Activated CD4-positive, alpha-beta T cell treated with anti-CD3 and anti-CD28 coated beads, Interleukin-2, amount 50 U/mL, for 48 hours (primary cell): ENCODE measurements at places on chromosomes 13 and 19.

DNA sequence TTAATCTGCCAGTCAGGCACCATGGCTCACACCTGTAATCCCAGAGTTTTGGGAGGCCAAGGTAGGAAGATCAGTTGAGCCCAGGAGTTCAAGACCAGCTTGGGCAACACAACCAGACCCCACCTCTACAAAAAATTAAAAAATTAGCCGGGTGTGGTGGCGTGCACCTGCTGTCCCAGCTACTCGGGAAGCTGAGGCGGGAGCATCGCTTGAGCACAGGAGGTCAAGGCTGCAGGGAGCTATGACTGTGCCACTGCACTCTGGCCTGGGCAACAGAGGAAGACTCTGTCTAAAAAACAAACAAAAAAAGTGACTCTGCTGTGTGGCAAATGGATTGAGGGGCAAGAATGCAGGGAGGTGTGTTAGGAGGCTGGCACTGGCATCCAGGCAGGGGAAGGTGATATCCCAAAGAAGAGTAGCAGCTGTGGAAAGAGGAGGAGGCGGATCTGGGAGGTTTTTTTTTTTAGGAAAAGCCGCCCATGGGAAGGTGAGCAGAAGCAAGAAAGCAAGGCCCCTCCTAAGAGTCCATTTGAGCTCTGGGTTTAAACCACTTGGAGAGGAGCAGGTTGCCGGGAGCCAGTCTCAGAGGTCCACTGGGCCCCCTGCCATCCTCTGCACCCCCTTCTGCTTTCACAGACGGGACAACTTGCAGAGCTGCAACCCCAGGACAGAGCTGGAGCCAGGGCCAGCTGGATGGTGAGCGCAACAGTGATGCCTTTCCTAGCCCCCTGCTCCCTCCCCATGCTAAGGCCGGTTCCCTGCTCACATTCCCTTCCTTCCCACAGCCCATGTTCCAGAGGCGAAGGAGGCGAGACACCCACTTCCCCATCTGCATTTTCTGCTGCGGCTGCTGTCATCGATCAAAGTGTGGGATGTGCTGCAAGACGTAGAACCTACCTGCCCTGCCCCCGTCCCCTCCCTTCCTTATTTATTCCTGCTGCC lies 2.1 kb downstream of the HAMP start:
- DNase-seq: no peak

- DNase-seq: no peak
These were observed 75.9 kb downstream of the HS6ST3 start for GRCh38 chr13:96165840-96166239.

GRCh38 chr19:13784731-13785452 lies 10.4 kb upstream of the ZSWIM4 start:
- DNase-seq: peak; percentile 77

DNA sequence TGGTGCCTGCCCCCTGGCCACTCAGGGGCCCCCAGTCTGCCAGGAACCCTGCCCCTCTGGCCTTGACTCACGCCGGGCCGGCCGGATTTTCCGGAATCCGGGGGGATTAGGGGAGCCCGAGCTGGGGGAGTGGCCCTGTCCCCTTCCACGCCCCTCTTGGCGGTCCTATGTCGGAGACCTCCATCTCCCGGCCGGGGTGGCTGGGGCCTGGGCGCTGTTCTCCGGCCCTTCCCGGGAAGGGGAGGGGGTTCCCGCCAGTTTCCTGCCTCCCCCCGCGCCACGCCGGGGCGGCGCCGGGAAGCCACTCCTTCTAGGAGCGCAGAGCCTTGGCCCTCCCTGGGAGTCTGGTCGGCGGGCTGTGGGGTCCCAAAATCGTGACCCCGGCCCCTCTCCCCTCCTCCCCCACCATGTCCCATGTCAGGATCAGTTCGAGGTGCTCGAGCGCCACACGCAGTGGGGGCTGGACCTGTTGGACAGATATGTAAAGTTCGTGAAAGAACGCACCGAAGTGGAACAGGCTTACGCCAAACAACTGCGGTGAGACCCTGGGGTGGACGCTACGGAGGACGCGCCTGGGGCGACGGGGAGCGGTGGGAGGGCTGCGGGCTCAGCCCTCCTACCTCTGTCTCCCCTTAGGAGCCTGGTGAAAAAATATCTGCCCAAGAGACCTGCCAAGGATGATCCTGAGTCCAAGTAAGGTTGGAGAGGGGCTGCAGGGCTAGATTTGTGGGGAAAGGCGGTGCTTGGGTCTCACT lies 1.3 kb downstream of the TRIP10 start:
- DNase-seq: no peak

- no peak for DNase-seq
These were observed 11.9 kb upstream of the GGACT start for GRCh38 chr13:100600461-100600860.

- DNase-seq: no peak
These were observed 43.0 kb upstream of the CSNK1A1L start for GRCh38 chr13:37148501-37148900.

DNA sequence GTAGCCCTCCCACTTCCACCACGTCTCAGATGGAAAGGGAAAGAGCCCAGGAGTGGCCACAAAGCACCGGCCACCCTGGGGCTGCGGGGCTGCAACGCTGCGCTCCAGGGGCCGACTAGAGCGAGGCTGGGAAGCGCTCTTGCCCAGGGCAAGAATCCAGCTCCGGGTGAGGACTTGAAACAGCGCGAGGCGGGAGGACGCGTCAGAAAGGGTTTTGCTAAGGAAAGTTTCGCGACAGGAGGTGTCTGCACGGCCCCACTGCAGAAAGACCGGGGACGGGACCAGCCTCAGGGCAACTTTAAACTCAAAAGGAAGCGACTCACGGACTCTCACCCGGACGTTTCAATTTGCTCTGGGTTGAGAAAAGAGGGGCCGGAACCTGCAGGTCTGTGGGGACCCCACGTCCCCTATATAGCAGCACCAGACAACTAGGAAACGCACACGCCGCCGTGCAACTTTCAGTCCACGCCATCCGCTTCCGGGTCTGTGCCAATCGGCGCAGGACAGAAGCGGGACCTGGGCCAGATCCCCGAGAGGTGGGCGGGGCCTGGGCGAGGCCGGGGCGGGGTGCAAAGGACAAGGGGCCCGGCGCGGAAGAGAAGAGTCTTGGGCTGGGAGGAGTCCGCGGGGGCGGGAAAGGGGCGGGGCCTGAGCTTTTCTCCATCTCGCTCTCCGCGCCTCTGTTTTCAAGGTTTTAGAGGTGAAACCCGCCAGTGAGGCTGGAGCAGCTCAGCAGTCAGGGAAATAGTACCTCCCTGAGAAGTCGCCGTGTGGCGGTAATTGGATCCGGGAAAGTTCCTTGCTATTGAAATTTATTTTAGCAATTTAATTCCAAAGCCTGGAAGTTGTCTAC lies at the start of gene ZNF816:
Gene ZNF816 (minus strand): TSS at position 488 of the 853 bp plus-strand sequence. CDS start 6,792 bp downstream, outside the sequence.
- DNase-seq: peak; percentile 99

DNA sequence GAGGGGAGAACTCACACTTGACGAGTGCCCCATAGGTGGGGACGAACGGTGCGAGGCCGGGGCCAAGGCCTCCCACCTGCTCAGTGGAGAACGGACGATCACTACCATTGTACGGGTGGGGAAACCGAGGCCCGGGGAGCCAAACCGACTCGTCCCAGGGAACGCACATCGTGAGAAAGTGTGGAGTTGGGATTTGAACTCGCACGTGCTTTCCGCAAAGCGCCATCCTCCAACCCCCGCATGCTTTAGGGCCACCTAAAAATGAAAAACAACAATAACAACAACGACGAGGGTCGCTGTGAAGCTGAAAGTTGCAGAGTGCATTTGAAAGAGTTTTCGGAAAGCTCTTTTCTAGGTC lies 458 bp downstream of the ARHGEF1 start:
- no peak for DNase-seq

- no peak for DNase-seq
These were observed 21.6 kb downstream of the ATP4B start for GRCh38 chr13:113636266-113636963.

DNA sequence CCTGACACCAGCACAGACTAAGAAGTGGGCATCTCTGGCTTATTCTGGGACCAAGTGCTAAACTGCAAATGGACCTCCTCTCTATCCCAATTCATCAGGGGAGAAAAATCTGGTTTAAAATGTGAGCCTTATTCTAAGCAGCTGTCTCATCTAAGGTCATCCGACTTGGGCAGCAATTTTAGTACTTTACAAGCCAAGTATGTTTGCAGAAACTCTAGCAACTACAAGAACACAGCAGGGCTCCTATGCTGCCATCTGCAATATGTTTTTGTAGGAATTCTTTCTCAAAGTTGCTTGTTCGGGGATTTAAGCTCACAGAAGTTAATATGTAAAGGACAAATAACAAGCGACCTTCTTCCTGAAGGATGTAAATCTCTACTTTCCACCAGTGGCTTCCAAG lies 113.1 kb downstream of the FOXO1 start:
- no peak for DNase-seq

- DNase-seq: no peak
These were observed 328.9 kb downstream of the DIAPH3 start for GRCh38 chr13:59834801-59835200.

DNA sequence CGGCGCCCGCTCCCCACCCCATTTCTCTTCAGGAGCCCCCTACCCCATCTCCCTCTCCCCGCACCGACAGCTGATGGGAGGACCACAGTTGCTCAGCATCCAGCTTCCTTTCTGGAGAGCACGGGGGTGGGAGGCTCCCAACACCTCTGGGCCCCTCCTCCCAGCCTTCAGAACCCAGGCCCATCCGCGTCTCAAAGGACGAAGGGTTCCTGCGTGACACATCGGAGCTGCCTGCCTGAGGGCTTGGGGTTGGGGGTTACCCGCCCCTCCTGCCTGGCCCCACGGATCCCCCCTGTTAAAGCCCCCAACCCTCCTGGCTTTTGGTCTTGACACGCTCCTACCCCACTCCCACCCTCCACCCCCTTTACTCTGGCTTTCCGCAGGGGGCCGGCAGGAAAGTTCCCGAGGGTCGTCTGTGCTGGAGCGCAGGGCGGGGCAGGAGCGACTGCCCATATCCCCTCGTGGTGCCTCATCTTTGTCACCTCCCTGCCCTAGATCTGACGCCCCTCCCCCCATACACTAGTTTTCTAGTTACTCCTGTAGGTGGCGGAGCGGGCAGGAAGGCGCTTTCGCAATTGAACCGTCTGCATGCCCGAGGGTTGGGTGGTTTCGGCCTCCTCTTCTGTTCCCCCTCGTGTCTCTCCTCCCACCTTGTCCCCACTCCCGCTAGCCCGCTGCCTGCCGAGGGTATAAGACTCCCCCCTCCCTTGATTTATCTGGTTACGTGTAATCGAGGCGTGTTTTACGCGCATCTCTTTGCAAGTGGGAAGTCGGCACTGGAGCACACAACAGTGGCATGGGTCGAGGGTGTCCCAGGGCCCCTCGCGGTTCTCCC lies 924 bp downstream of the TRAPPC5 start:
- peak; percentile 85 for DNase-seq

- DNase-seq: peak; percentile 86
These were observed 14.0 kb upstream of the TUBB4A start for GRCh38 chr19:6516018-6516658.

GRCh38 chr13:73922493-73923393 lies 211.5 kb downstream of the KLF12 start:
- no peak for DNase-seq

DNA sequence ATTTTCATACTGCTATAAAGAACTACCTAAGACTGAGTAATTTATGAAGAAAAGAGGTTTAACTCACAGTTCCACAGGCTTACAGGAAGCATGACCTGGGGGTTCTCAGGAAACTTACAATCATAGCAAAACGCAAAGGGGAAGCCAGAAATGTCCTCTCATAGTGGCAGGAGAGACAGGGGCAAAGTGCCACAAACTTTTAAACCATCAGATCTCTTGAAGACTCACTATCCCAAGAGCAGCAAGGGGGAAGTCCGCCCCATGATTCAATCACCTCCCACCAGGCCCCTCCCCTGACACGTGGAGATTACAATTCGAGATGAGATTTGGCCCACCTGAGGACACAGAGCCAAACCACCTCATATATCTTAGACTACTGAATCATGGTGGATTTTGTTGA lies 198.7 kb downstream of the KCTD12 start:
- DNase-seq: no peak

DNA sequence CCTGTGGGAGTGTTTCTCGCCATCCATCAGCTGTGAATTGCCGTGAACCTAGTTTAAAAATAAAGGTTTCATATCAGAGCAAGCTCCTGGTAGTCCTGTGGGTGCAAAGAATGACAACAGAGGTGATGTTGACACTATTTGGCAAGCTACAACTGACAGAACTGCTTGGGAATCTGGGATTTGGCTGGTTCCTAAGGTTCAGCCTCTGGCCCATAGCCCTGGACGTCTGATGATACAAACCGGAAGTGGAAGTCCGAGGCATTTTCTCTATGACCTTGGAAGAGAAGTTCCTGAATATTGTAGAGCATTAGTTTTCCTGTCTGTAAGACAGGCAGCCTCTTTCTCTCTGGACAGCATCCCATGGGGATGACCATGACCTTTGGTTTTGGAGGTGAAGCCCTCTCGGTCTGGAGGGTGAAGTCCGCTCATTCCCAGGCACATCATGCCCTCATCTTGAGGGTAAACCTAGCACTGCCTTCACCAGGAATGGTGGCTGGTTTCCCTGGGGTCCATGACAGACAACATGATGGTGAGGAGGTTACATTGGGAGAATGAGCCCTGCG lies 29.1 kb downstream of the GATAD2A start:
- DNase-seq: no peak

- no peak for DNase-seq
These were observed 3.6 kb downstream of the ONECUT3 start for GRCh38 chr19:1756705-1757465.

GRCh38 chr13:79451500-79451962 lies 29.4 kb upstream of the NDFIP2 start:
- DNase-seq: peak; percentile 96

GRCh38 chr19:12596485-12596884 lies 14.1 kb downstream of the ZNF490 start:
- no peak for DNase-seq

DNA sequence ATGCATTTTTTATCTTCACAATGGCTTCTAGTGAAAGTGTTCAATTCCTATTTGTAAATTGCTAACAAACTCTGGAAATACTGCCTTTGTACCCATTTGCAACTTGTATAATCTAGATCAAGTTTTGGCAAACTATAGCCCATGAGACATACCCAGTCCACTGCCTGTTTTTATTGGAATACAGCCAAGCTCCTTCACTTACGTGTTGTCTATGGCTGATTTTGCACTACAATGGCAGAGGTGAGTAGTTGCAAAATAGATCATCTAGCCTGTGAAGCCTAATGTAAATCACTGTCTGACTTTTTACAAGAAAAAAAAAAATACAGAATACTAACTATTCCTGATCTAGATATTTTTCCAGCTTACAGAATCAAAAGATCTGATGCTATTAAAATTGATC lies 37.1 kb downstream of the DZIP1 start:
- DNase-seq: no peak

DNA sequence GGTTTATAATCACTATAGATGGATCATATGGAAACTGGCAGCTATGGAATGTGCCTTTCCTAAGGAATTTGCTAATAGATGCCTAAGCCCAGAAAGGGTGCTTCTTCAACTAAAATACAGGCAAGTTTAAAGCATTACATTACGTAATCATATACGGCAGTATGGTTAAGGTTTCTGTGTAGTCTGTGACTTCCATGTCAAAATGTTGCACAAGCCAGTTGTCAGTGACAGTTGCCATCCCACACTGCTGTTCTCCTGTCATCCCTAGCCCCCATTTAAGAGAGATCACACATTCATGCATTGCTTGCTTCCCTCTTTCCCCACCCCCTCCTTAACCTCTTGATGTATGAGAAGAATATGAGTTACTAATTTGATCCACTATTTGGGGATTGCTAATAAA lies 47.3 kb downstream of the BRCA2 start:
- no peak for DNase-seq

GRCh38 chr13:65725006-65725405 lies 1505.1 kb downstream of the PCDH9 start:
- no peak for DNase-seq
